ENCODE measurements at places on chromosomes 13 and 19. TPM values are rescaled to one million over a fixed set of nuclear protein-coding genes. Genes with fewer than 3 reads are reported as not detected.

Gene ZNF681
- 0.89 TPM for total RNA-seq

Gene PSG11
- not detected for total RNA-seq

DNA sequence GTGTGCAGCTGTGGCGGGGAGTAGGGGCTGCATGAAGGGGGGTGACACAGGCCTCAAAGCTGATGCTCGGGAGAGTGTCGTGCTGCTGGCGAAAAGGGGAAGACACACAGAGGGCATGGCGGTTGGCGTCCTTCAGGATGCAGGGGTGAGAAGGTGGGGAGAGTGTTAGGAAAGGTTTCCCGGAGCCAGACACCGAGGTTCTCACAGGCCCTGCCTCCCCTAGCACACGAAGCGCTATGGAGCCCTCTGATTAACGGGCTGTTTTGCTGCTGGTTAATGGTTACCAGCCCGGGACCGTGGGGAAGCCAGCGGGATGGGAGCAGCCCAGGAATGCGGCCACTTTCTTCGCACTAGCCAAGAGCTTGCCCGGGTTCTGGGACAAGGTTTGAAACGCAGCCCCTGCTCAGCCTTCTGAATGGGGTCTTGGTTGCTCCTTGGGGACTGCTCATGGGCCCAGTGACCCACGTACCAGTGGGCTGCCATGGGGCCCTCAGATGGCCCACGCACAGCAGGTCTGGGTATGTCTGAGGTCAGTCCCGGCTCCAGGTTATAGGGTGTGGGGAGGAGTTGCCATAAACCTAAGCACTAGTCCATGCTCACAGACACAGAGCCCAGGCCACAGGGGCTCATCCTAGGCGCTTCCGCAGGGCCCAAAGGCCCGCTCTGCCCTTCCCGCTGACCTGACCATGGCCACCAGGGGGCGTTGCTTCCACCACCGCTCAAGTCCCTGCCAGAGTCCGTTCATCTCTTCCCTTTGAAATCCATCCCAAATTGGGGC is 31.3 kb upstream of the ISYNA1 start:
- peak; percentile 86 for DNase-seq

DNA sequence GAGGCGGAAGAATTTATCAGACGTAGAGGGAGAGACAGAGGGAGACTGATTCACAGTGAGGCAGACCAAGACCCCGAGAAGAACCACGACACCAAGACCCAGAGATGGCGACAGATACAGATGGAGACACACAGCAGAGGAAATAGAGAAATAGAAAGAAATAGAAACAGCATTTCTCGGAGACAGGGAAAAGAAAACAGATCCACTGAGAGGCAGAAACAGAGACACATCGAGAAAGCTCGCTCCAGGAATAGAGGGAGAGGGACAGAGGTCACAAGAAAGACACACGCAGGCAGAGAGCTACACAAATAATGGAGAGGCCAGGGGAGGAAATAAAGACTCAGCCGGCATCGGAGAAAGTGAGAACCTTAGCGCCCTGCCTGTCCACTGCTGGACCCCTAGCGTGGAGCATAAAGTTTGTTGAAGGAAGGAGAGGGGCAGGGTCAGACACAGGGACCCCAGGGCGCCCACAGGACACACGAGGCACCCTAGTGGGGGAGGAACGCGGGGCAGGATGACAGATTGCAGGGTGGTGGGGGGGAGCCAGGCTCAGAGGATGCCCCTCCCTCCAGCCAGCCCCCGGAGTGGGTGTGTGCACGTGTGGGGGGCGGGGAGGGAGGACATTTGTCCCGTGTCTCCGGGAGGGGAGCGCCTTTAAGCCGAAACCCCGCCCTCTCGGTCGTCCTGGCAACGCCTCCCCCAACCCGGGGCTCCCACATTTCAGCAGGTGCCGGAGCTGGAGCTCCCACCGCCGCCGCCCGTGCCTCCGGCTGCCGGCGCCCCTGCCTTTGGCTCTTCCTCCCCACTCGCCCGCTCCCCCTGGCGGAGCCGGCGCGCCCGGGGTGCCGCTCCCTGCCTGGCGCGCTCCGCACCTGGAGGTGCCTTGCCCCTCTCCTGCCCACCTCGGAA is at the start of gene PRKCG:
Gene PRKCG, plus strand, starts transcription at position 716 of the 909 bp plus-strand sequence. CDS start 298 bp downstream, outside the sequence.
- DNase-seq, result peak; percentile 87

Gene PLIN5
- 1.4 TPM for total RNA-seq

DNA sequence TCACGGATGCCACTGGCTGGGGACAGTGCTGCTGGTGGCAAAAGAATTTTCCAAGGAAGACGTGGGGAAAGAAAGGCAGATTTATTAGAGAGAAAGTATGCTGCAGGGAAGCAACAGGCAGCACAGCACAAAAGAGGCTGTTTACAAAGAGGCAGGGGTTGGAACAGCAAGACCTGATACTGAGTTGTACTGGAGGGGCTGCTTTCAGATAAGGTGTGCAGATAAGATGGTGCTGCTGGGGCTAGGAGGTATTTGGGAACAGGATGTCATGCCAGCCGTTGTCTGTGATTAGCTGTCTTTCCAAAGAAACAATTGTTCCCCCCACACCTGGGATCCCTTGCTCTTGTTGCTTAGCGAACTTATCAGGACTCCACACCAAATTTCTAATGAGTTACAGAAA is 2023.3 kb upstream of the PCDH20 start:
- DNase-seq, result no peak

Gene REEP6
- 24.3 TPM for total RNA-seq

GRCh38 chr13:94395860-94396259 is 83.6 kb downstream of the DCT start:
- no peak for DNase-seq

Gene FAM124A
- total RNA-seq, result 21.0 TPM

DNA sequence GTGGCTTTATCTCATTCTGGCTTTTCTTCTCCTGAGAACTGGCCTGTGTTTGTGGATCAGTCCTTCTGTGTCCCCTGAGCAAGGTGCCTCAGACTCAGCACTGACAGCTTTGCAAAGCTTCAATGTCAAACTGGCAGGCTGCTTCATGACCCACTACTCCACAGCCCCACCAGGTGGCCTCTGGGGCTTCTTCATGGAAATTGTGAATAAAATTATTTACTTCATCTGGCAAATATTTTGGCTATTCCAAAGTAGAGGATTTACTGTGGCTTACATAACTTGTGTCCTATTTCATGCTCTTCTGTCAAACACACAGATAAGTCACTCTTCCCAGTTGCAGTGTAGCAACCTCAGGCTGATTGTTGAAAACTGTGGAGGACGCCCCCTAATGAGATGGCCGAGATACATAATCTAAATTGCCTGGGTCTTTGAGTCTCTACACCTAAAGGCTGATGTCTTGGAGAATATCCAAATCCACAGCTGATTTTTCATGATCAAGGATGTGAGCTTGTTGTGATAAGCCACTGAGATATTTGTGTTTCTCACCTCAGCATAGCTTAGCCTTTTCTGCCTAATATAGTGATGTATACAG is 721.9 kb upstream of the SLC10A2 start:
- DNase-seq, result peak; percentile 7

GRCh38 chr19:39130337-39131254 is 5.0 kb downstream of the PAK4 start:
- no peak for DNase-seq

GRCh38 chr13:34214686-34215085 is 396.7 kb downstream of the RFC3 start:
- DNase-seq, result no peak

DNA sequence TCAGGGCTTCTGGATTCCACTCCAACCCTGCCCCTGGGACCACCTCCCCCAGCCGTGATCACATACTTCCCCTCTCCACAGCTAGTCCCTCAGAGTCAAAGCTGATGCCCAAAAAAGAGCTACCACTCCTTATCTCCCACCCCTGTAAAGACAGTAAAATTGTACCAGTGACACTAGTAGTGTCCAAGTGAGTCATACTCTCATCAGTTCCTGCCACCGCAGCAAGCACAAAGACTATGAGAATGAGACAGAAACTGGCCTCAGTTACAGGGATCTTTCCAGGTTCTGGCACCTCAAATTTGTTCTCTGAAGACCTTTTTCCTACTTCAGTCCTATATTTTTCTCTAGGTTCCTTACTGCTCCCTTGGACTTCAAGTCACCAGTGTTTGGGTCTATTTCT is 144.2 kb downstream of the SPRY2 start:
- DNase-seq, result no peak

DNA sequence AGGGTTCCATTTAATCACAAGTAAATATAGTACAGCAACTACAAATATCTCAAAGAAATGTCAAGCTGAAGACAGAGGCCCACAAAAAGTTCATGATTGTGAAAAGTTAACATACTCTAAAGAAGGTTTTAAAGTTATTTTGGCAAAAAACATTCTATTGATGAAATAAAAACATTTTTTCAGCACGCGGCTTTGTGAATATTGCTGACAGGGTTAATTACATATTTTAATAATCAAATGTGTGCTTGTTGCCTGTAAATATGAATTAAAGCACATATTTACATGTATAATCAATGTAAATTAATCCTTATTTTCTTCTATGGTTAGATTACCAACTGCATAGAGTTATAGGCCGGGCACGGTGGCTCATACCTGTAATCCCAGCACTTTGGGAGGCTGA is 328.1 kb downstream of the MZT1 start:
- DNase-seq, result no peak

DNA sequence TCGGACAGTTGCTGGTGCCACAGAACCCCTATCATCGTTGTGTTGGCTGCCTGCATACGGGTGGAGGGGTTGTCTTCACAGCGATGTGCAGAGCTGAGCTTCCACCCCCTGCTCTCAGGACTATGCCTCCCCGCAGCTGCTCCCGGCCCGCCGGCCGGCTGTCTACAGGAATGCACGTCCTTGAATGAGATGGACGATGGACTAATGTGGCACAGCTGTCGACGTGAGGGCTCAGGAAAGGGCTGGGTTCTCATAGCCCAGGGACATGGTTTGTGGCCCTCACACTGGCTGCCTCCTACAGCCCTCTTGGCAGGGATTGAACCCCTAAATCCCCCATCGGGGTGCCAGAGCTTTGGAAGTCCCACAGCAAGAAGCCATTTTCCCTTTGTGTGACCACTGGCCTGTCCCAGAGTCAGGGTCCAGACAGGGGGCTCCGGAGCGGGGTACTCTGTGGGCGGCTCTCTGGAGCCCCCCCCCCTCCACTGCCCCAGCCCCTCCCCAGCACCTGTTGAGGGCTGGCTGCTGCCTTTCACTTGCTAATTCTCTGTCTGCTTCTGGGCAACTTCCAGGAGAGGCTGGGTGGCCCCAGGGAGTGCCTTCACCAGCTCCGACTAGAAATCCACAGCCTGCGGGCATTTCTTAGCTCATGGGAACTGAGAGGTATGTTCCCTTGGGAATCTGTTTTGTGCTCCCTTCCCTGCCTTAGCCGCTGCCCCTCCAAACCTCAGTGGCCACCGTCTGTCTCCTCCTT is 40.2 kb downstream of the TSSK6 start:
- no peak for DNase-seq

Gene FRY
- 20.0 TPM for total RNA-seq

- DNase-seq, result no peak
Observed at GRCh38 chr13:79011179-79011578, 352.2 kb upstream of the OBI1 start.

Measured in stomach (tissue), 19 donors.